ENCODE measurements at places on chromosomes 4 and X.

GRCh38 chr4:7924163-7924562 lies 15.5 kb downstream of the AFAP1 start:
- no peak for DNase-seq

GRCh38 chr4:81166458-81167160 lies 48.4 kb downstream of the PRKG2 start:
- DNase-seq = no peak

GRCh38 chrX:48648336-48648751 lies 35.3 kb upstream of the WAS start:
- DNase-seq = peak; percentile 50

DNA sequence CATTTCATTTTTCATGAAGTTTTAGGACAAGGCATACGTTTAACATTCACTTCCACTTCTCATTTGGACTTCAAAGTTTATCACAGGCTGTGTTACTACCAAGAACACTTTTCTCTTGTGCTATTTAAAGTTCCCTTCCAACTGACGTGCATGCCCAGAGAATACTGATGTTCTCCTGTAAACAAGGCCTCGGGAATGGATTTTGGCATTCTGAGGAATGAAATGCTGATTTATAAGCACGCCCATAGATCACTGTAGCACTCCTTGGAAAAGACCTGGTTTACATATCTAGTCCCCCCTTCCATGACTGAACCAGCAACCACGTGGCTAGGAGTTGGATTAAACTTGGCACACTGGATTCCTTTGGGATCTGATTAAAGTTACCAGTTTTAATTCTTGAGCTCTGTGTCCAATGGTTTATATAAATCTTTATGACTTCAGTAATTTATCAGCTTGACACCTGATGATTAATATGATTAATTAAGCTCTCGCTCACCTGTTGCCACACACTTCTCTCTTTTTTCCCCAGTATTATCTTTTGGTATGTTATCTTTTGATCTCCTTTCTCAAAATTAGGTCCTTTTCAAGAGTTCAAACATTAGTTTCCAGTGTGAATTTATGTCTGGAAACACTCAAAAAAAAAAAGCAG lies 122.4 kb upstream of the HAND2 start:
- no peak for DNase-seq

DNA sequence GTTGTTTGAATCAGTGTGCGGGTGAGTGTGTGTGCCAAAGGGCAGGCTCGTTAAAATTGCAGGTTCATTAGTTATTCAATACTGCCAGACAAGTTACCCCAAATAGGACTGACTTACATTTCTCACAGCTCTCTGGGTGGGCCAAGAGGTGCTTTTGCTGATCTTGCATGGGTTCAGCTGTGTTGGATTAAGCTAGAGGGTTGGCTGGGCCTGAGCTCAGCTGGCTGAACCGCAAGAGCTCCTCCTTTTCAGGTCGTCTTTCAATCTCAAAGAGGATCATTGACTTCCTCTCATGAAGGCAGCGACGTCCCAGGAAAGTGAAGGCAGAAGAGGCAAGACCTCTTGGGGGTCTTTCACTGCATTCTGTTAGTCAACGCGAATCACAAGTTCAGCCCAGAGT lies 343.3 kb upstream of the FRG1 start:
- DNase-seq = no peak

GRCh38 chr4:189117426-189117825 lies 823.2 kb upstream of the FRG1 start:
- no peak for DNase-seq
